ENCODE measurements at places on chromosomes 4 and X. TPM values are rescaled to one million over a fixed set of nuclear protein-coding genes. Genes with fewer than 3 reads are reported as not detected.
A peak's percentile ranks its signal among the peaks of the same experiment; 100 is the strongest.

Gene FTSJ1
- total RNA-seq: 50.2 TPM

Gene GUCY1A1
- 0.20 TPM for total RNA-seq

DNA sequence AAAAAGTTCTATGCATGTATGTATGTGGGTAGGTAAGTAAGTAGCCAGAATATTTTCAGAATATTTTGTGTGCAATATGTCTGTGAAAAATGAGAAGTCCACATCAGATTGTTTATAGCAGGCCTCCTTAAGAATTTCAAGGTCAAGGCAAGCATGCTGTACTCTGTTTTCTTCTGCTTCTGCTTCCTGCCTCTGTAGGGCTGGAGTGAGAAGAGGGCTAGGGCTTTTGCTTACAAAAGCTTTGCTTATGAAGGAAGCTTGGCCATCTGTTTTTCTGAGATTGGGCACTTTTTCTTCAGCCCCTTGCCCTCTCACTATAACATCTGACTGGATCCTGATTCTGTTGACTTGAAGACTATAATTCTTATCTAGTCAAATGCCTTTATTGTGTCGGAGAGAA lies 150.4 kb downstream of the EMCN start:
- DNase-seq: no peak

GRCh38 chr4:7041801-7042502 lies 1.2 kb upstream of the TADA2B start:
- DNase-seq: peak; percentile 53

DNA sequence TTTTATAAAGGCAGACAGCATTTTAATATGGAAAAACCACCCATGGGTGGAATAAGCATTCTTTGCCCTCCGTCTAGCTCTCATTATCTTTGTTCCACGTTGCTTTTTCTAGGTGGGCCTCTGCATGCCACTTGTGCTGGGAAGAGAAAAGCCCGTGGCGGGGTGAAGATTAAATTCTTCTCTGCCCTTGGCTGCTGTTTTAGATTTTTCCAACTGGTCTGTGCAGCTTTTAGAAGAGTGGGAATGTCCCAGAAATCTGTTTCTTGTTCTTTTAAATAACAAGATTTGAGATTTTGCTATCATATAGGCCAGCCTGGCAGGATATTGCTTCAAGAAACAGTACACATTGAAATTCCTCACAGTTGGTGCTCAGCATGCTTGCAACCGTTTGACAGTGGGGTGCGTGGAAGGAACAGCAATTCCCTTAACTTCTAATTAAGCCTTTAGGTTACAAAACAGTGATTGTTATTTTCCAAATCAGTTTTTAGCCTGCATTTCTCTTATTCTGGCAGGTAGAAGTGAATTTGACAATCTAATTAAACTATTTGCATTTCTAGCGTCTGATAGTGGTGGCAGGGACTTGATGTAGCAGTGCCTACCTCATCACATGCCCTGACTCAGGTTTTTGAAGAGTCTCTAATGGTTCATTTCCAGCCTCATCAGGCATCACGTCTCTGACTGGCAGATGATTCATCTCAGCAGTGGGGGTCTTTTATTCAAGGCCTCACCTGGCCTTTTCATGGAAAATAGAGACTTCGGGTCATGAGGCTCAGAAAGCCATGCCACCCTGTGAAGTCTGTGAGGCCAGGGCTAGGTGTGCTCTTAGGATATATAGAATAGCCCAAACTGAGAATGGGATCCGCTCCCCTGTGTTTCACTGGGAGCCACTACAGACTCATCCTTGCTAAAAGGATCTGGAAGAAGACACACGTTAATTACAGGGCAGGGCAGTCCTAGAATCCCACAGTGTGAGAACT lies 50.8 kb downstream of the PPEF1 start:
- no peak for DNase-seq

Gene L1CAM
- 55.2 TPM for total RNA-seq

DNA sequence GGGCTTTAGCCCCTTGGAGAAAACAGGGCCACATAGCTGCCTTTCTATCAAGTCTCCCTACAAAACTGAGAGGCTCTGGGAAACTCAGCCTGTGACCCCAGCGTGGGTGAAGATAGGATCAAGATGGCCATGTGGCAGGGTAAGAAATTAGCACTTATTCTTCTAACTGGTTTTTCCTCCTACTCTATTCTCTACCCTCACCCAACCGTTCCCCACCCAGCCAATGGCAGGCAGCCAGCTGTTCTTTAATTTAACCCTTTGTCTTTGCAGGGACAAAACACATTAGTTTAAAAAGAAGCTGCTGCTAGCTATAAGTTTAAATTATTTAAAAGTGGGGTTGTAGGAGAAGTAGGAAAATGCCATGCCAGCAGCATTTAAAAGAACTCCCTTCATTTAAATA lies 2.8 kb downstream of the CLCN5 start:
- no peak for DNase-seq

GRCh38 chr4:24622146-24622834 lies 37.9 kb upstream of the DHX15 start:
- no peak for DNase-seq

Gene PCYT1B
- total RNA-seq: 27.2 TPM

Gene SLC6A8
- total RNA-seq: 112 TPM

DNA sequence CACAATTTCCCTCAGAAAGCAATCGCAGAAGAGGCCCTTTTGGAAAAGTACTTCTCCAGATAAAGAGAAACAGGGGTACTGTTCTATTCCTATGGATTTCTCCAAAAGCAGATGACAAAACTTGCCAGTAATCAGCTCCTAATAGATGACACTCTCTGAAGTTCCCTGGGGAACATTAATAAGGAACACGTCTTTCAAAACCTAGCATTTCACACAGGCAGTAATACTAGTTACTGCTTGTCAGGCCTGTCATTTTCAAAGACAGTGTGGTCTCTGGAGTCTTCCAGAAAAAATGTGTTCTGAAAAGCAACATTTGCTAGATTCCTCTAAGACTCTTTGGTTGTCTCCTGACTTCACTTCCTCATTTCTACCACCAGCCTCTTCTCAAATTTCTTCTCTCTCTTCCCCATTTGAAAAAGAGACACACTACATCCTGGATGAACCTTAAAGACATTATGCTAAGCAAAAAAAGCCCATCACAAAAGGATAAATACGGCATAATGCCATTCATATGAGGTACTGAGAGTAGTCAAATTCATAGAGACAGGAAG lies 47.3 kb downstream of the CHRDL1 start:
- DNase-seq: no peak

Gene SPANXC
- not detected for total RNA-seq

Gene FAM9B
- not detected for total RNA-seq

DNA sequence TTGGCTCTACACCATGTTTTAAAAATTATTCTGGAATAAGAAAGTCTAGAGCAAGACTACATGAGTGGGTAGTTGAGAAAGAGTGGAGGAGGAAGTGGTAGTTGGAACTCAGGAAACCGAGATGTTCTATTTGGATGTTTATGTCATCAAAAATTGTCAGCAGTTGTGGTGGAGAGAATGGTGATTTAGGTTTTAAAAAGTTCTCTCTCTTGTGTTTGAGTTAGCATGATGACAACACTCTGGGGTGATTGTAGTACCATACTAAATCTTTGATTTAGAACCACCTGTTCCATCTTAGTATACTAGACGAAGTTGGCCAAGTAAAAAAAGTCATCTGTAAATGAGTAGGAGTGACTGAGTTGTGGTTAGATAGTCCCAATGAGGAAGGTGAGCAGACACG lies 40.7 kb downstream of the KLHL2 start:
- DNase-seq: no peak

GRCh38 chrX:28787206-28787605 lies 200.0 kb downstream of the IL1RAPL1 start:
- no peak for DNase-seq

- DNase-seq: no peak
Observed at GRCh38 chrX:7047951-7048350, 99.6 kb upstream of the STS start.

DNA sequence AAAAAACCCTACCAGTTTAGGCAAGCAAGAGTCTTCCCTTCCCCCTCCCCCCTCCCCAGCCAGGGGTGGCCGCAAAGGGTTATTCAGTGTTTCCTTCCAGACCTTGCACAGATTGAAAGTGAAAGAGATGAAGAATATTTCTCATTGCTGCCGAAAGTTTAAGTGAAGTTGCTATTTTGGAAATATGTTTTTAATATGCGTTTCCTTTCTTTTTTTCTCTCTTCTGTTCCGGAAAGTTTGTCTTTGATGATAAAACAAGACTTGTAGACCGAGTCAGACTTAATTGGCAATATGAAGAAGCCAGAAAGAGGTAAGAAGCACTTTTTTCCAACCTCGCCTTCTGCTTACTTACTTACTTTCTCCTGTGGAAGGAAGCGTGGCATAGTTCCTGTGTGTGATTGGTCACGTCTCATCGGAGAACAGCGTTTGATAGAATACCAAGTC lies 58.5 kb upstream of the CLCN4 start:
- DNase-seq: no peak

- DNase-seq: no peak
Observed at GRCh38 chr4:72689923-72690322, 120.9 kb upstream of the ADAMTS3 start.

DNA sequence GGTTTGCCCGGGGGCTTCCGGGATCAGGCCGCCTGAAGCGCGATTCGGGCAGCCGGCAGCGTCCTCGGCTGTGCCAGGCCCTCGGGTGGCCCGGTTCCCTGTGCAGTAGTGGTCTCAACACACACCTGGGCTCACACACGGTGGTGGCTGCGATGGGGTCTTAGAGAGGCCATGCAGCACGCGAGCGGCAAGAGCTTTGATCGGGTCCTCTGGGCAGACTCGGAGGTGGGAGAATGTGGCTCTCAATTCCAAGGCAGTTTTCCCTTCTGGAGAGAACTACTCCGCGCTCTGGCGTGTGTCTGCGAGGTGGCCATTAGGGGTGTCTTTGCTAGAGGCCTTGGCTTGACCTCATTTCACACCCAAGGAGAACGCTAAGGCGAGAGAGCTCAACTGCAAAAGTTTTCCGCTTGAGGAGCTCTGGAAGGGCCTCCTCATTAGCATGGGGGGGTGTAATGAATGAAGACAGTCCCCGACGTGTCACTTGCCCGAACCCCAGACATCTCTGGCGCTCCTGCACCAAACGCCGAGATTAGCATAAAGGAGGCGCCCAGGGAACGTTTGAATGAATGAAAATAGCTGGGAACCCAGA lies 771 bp upstream of the RBPJ start:
- DNase-seq: no peak

Gene GAGE2A
- 0.83 TPM for total RNA-seq

Gene HSPA4L
- total RNA-seq: 9.6 TPM

DNA sequence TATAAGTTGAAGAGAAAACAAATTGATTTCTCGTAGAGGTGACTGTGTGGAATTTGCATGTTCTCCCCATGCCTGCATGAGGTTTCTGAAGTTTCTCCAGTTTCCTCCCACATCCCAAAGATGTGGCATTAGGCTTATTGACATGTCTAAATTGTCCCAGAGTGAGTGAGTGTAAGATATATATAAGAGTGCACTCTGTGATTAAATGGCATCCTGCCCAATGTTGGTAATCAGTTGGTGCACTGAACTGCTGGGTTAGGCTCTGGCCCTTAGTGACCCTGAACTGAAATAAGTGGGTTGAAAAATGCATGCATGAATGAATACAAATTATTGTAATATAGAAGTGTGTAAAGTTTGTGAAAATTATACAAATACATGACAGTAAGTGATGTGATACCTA lies 1106.5 kb downstream of the TECRL start:
- no peak for DNase-seq

DNA sequence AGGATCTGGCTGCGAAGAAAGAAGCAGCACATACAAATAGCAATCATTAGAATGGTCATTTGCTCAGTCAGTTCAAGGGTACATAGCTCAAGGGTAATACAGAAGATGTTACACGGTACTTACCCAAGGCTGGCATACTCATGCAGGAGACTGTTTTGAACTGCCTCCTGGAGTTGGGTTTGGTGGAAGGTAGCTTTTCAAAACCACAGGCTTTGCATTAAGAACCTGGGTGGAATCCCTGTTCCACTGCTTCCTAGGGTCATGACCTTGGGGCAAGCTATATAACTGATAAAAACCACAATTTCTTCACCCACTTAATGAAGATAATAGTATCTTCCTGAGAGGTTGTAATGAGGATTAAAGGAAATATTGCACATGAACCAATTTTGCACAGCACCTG lies 36.5 kb downstream of the TBC1D9 start:
- no peak for DNase-seq

GRCh38 chr4:122666527-122667245 lies 45.8 kb upstream of the IL21 start:
- DNase-seq: no peak

Gene LRBA
- 69.1 TPM for total RNA-seq

Gene EPGN
- not detected for total RNA-seq

- DNase-seq: no peak
Observed at GRCh38 chr4:42676066-42676951, 19.4 kb upstream of the ATP8A1 start.

GRCh38 chr4:163072222-163072621 lies 94.5 kb downstream of the NAF1 start:
- DNase-seq: no peak

GRCh38 chr4:156598138-156598681 lies 373.4 kb downstream of the PDGFC start:
- no peak for DNase-seq

- DNase-seq: no peak
Observed at GRCh38 chr4:121164291-121164690, at the start of gene TNIP3. Gene TNIP3 (minus strand): TSS chr4:121164321. CDS start chr4:121164125, 196 bp downstream.

Gene CXorf58
- total RNA-seq: not detected

- DNase-seq: no peak
Observed at GRCh38 chr4:14518136-14518535, 484.1 kb upstream of the CPEB2 start.

DNA sequence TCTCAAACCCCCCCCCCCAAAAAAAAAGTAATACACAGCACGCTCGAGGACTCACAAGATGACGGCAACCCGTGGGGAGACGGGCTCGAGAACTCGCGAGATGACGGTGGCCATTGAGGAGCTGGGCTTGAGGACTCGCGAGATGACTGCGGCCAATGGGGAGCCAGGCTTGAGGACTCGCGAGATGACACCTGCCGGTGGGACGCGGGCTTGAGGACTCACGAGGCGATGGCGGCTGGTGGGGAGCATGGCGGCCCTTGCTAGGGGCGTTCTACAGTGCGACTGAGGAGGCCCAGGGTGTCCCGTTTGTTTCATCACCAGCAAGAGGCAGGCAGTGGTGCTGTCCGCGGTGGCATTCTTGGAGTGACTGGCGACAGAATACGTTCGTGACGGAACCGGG lies 172.4 kb upstream of the MAGEB16 start:
- DNase-seq: no peak

- peak; percentile 59 for DNase-seq
Observed at GRCh38 chr4:184167576-184167975, 50.1 kb downstream of the ENPP6 start.

DNA sequence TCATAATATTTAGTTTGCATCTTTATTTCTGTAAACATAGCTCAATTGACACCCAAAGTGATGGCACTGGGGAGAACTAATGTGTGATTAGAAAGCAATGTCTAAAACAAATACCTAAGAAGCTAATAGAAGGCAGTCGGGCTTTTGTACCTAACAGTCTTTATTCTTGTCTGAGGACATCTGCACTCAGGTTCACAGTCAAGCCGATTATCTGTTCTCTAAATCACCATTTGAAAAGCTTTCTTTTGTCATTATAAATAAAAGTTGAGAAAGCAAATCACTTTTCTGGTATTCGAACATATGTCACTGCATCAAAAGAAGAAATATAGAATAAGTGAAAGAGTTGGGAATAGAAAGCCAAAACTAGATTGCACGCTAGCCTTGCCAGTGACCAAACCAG lies 2037.9 kb upstream of the TENM3 start:
- DNase-seq: no peak

Data from WTC11 (cell line).